Hematopoietic multipotent progenitor cell treated with erythropoietin and hydrocortisone succinate and interleukin-3 and kit ligand, for 6 days (in vitro differentiated cells): ENCODE measurements at places on chromosomes 4 and X.
A peak's percentile ranks its signal among the peaks of the same experiment; 100 is the strongest.

- no peak for DNase-seq
Observed at GRCh38 chr4:76904646-76905190, 6.8 kb upstream of the SOWAHB start.

- DNase-seq, result no peak
Observed at GRCh38 chr4:153963216-153963615, 174.3 kb upstream of the SFRP2 start.

- DNase-seq, result peak; percentile 35
Observed at GRCh38 chr4:2799971-2800690, 7.2 kb downstream of the SH3BP2 start.

DNA sequence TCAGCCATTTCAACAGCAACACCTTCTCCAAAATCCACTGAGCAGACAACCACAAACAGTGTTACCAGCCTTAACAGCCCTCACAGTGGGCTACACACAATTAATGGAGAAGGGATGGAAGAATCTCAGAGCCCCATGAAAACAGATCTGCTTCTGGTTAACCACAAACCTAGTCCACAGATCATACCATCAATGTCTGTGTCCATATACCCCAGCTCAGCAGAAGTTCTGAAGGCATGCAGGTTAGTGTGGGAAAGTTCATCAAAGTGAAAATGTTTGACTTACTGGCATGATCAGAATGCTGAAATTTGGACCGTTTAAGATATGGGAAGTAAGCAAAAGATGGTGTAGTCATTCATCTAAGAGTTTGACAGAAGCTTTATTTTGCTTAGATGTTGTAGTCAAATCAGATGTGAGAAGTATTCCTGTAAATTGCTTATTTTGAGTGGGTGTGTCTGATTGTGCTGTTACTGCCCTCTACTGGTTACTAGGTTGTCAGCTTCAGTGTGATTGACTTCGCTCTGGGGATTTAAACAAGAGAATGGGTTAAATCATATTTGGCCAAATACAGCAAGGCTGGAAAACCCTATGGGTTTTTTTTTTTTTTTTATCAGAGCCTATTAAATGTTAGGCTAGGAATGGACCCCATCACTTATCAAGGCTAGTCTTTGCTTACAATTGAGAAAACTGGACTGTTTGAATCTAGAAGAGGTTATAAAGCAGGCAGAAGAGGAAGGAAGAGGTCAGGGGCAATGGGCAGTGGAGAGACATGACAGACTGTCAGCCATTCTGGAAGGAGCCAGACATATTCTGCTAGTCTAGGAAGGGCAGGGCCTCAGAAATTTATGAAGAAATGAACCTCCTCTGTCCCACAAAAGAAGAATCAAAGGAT, 130.3 kb downstream of the DIPK2B start:
- DNase-seq, result peak; percentile 69

DNA sequence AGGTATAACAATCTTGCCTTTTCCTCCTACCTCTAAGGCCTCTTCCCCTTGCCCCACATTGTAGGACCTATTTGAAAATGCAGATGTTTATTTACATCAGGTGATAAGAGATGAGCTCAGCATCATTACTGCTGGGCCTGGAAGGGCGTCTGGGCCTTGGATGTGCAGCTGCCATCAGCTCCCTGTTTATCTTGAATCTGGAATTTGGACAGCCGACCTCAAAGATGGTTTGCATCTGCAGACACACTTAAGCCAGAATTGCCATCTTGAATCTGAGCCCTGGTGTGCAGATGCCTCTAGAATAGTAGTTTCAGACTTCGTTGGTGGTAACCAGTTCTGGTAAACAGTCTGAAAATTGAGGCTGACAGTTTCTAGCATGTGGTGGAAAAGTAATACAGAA, 59.0 kb downstream of the FAM193A start:
- DNase-seq, result no peak

DNA sequence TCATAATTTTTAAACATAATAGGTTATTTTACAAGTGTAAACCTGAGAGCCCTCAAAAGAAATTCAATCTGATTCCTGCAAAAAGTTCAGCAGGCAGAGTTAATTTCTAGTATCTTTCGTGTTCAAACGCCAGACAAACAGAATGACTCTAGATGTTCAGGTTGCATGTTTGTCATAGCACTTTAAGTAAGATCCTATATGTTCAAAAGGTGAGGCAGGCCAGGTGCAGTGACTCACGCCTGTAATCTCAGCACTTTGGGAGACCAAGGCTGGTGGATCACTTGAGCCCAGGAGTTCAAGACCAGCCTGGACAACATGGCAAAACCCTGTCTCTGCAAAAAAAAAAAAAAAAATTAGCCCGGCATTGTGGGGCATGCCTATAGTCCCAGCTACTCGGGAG, 1.1 kb upstream of the RASSF6 start:
- DNase-seq, result no peak

GRCh38 chr4:143653031-143653430, 47.4 kb downstream of the FREM3 start:
- no peak for DNase-seq

GRCh38 chr4:89273741-89274141, 33.9 kb downstream of the GPRIN3 start:
- DNase-seq, result no peak

GRCh38 chrX:104195489-104196084, 29.3 kb downstream of the FAM199X start:
- DNase-seq, result peak; percentile 61

- DNase-seq, result no peak
Observed at GRCh38 chr4:147736458-147736857, 4.6 kb downstream of the ARHGAP10 start.

GRCh38 chr4:124727331-124727890, 14.9 kb upstream of the ANKRD50 start:
- no peak for DNase-seq

GRCh38 chrX:1488745-1489144, 36.0 kb upstream of the ASMTL start:
- DNase-seq, result no peak

DNA sequence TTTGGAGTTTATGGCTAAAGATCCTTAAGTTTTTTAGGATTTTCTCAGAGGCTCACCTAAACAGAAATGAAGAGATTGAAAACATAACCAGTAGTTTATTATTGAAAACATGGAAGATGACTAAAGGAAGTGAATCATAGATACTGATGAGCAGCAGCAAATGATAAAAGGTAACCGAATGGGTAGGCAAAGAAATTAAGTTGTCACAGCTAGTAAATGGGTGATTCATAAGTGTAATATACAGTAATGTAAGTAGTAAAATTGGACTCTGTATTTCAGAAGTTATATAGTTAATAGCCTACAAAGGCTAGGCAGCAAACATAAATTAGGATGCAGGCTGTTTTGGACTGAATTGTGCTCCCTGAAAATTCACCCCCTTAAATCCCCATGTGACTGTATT, 59.0 kb upstream of the ADGRA3 start:
- DNase-seq, result no peak

DNA sequence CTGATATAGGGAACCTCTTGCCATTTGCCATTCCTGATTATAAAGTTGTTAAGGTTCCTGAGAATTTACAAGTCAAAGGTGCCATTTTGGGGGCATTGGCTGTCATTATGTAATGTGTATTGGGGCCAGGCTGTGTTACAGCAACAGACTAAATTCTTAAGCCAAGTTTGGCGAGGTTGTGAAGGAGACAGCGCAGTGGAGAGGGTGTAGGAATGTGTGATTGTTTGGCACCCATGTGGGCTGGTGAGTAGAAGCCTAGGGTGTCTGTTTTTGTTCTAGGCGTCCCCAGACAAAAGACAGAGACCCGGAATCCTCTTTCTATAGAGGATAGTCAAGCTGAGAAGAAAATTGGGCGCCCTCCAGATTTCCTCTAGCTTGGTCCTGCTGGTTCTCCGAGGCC, 2535.3 kb downstream of the PCDH7 start:
- DNase-seq, result no peak

DNA sequence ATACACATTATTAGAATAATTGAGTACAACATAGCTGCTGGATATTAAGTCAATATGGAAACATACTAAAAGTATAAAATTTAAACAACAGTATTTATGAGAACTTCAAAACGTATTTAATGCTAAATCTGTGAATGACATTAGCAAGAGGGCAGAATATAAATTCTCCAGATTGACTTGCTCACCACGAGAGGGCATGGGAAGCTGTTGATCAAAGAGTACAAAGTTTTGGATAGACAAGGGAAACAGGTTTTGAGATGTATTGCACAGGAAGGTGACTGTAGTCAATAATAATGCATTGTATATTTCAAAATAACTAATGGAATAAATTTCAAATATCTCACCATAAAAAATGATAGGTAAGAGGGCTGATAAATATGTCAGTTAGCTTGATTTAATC, 768.2 kb downstream of the CENPC start:
- DNase-seq, result no peak

DNA sequence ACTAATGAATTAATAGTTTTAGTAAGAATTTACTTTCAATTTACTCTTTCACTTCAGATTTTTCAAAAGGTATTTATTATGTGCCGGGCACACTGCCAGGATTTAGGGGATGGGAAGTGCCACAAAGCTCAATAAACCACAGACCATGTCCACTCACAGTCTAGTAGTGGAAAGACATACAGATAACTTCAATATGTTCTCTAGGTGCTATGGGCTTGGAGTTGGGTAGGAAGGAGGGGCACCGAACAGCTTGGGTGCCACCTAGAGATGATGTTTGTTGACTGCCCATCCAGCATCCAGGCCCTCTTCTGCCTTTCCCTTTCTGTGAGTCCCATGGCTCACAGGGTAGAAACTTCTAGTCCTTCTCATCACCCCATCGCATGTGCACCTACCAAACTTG, 17.8 kb downstream of the MFAP3L start:
- peak; percentile 71 for DNase-seq

GRCh38 chr4:76841026-76841425, 56.9 kb downstream of the SOWAHB start:
- no peak for DNase-seq

DNA sequence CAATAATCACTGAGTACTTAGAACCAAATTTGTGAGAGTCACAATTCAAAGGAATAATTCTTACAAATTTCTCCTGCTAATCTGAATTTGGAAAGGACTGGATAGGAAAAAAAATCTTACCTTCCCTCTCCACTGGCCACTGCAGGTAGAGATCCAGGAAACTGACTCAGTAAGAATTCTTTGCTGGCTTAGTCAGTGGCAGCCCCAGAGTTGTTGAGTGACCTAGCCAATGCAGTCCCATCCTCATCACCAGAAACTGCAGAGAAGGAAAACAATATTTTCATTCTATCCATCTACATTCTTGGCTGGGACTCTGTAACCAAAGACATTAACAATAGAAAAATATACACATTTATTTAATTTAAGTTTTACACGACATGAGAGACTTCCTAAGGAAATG, 572.0 kb downstream of the ADGRL3 start:
- DNase-seq, result no peak

DNA sequence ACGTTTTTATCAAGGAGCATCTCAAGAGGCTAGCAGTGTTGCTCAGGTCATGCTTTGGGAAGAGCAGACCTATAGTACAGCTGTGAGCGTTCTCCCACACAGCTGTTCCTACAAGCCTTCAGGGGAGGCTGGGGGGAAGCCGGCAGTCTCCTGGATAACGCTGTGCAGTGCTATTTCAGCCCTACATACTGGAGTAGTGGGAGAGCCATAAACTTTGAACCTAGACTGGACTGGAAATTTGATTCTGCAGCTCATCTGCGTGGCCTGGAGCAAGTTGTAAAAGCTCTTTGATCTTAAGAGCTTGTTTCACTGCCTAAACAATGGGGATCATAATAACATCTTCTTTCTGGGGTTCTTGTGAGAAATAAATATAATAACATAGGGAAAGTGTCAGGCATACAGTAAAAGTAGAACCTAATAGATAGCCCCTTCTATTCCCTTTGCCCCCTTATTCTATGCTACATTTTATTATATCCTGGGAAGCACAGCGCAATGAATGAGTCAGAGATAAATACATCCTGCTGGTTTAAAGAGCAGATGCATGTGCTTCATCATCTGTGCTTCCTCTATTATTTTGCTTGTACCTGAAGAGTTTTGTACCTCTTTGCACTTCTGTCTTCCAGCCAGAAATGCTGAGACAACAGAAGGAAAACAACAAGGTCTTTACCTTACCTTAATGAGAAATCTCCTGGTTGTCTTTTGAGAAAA, 14.7 kb upstream of the AMBN start:
- no peak for DNase-seq

DNA sequence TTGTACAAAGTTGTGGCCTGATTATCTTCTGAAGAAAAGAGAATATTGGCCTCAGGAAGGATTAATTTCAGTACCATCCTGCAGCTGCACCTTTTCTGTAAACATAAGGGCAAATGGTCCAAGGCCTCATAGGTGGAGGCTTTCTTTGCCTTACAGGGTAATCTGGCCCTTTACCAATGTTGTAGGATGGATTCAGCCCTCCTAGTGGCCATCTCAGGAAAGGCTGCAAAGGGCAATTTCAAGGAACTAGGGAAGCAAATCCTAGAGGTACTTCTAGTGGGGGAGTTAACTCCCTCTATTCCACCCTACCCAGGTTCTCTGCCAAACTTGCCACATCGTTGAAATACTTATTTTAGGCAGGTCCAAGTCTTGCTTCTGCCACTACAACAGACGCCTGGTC, 57.6 kb downstream of the UGT2B11 start:
- peak; percentile 28 for DNase-seq

DNA sequence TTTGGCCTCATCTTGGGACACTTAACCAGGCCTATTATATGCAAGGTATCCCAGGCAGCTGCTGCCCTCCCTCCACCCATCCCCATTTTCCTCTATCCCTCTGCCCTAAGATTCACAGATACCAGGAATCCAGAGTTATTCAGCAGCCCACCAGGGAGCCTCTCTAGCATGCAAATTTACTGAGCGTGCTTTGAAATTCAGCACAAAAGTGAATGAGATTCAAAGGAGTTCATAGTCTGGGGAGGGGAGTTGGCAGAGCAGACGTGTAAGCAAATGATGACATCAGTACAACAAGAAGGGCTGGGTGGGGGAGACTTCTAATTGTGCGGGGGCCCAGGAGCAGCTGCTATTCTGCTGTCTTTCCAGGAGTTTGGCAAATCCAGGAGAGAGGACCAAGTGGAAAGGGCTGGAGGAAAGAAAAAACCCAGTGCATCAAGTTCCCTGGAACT, 1.7 kb upstream of the MTM1 start:
- DNase-seq, result no peak
